ENCODE measurements at places on chromosomes 5 and 9.

GRCh38 chr9:4082948-4083347, 216.9 kb downstream of the GLIS3 start:
- DNase-seq: no peak

- no peak for DNase-seq
These were observed 2.3 kb upstream of the DNLZ start for GRCh38 chr9:136365775-136366222.

GRCh38 chr9:117678871-117679270, 25.3 kb upstream of the TLR4 start:
- no peak for DNase-seq

DNA sequence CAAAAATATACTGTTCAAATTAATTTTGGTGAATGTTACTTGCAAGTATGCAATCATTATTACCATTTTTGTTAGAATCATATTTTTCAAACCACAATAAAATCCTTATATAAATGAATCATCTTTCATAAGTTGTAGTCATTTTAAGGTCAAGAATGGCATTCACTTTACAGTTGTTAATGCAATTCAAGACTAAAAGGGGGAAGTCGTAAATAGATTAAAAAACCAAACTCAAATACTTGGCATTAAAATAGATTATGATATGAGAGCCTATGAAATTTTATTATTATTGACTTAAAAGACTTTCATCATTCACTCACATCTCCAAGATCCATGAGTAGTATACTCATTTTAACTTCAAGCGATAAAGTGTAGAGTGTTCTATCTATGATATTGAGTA, 11.6 kb downstream of the CDH9 start:
- DNase-seq: no peak

GRCh38 chr5:14143841-14144585, 871 bp downstream of the TRIO start:
- DNase-seq: peak; percentile 45

Data from tongue (tissue), 3 donors.